HT1080 (cell line): ENCODE measurements at places on chromosomes 1 and 21.
A peak's percentile ranks its signal among the peaks of the same experiment; 100 is the strongest.

DNA sequence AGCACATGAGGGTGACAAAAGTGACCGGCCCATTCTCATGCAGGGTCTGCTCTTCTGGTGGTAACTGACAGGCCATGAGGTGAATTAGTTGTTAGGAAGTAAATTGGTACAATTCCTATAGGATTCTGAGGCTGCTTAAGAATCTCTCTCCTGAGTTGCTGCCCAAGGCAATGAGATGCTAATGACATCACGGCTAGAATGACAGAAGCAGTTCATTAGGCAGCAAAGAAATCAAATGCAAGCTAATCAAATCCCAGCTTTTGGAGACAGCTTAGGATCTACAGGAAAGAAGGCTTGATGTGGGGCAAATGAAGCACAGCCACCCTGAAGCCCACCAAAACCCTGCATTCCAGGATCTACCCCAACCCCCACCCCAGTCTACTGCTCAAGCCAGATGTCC is 265.2 kb downstream of the ASTN1 start:
- no peak for DNase-seq

DNA sequence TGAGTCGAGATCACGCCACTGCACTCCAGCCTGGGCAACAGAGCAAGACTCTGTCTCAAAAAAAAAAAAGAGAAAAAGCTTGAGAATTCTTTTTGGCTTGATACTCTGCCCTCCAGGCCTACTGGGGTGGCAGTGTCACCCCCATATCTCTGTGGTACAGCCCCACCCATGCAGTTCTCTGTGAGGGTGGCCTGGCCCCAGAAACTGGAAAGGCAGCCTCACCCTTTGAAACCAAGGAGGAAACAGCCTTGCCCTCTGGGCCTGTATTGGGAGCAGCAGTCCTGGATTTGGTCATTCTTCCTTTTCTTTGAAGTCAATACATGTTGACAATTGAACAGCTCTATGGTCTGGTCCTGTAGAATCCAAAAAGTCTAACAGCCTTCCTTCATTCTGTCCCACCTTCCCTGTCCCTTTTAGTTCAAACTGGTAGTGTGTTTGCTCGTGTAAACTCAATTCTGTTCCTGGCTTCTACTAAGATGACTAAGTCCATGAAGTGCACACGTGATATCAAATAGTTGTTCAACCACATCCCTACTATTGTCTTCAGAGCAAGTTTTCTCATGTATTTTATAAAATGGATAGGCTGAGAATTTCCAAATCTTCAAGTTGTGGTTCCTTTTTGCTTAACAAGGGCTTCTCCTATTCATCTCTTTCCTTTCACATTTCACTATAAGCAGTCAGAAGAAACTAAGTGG is 13.2 kb downstream of the ST7L start:
- DNase-seq = peak; percentile 27

DNA sequence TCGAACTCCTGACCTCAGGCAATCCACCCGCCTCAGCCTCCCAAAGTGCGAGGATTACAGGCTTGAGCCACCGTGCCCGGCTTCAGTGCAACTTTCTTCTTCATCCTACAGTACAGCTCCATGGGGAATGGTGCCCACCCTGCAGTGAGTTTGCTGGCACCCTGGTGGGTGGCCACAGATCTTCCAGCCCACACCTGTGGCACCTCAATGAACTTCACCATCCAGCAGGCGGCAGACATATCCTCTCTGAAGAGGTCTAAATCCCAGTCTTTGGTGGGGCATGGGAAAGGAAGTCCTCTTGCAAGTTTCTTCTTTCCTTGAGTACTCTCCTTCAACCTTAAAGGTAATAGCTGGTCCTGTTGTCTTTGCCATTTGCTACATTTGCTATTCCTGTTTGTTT is 18.1 kb upstream of the ZBTB8A start:
- DNase-seq = no peak

GRCh38 chr1:30904962-30905335 is 3.6 kb downstream of the SDC3 start:
- DNase-seq = no peak

DNA sequence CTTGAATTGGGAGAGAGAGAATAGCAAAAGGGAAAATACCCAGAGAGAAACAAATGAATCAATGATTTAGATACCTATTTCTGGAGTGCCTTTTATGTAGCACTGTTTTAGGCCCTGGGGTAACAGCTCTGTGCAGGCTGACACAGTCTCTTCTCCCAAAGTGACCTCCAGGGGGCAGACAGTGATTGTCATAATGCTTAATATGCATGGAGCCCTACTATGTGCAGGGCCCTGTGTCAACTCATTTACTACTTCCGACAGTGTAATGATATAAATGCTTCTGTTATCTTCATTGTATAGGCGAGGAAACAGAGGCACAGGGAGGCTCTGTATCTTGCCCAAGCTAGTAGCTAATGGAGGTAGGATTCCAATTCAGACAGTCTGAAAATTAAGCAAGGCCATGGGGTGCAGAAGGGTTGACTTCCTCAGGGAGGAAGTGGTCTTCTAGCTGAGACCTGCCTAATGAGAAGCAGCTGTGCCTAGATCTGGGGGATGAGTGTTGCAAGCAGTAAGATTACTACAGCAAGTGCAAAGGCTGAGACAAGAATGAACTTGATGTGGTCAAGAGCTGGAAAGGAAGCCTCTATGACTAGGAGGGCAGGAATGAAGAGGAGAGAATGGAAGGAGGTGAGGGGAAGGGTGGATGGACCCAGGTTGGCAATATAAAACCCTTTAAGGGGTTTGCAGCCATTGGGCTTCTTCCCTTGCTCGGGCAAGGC is 16.2 kb upstream of the SERINC2 start:
- DNase-seq = peak; percentile 83

- no peak for DNase-seq
Measured at GRCh38 chr1:180028864-180029263, 74.3 kb downstream of the CEP350 start.
